ENCODE measurements at places on chromosomes 2 and 18. TPM values are rescaled to one million over a fixed set of nuclear protein-coding genes. Genes with fewer than 3 reads are reported as not detected.

DNA sequence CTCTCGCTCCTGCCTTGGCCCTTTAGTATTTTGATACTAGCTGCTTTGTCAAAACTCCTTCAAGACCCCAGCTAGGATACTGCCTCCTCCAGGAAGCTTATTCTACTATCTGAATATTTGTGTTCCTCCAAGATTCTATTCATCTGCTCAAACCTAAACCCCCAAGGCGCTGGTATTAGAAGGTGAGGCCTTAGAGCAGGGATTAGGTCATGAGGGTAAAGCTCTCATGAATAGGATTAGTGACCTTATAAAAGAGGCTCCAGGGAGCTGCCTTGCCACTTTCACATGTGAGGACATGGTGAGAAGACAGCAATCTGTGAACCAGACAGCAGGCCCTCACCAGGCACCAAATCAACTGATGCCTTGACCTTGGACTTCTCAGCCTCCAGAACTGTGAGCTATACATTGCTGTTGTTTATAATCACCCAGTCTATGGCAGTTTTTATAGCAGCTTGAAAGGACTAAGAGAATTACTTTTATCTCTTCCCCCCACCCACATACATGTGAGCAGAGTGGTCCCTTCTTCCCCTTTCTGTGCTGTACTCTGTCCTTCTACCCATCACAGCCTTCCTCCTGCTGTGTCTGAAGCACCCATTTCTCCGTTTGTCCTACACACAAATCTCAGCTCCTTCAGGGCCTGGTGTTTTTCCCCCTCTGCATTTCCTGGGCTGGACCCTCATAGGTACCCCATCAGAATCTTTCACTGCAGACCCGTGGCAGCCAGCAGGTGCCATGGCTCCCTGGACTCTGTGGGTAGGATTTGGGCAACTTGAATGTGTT, 54.5 kb downstream of the HS1BP3 start:
- H3K27me3 ChIP-seq = no peaks in the 10 kb centered on the region
- no peaks in the 10 kb centered on the region for H3K36me3 ChIP-seq
- peaks cover 16% of the 10 kb centered on the region for H3K4me1 ChIP-seq

- no peak overlapping the region for H3K4me3 ChIP-seq
- no peaks in the 10 kb centered on the region for H3K36me3 ChIP-seq
- H3K4me1 ChIP-seq = no peaks in the 10 kb centered on the region
- no peaks in the 10 kb centered on the region for H3K27me3 ChIP-seq
Measured at GRCh38 chr18:29749704-29750103, 1292.8 kb downstream of the DSC3 start.

- no peak overlapping the region for H3K4me3 ChIP-seq
- H3K27me3 ChIP-seq = no peaks in the 10 kb centered on the region
- H3K36me3 ChIP-seq = no peaks in the 10 kb centered on the region
- H3K4me1 ChIP-seq = peaks cover 24% of the 10 kb centered on the region
Measured at GRCh38 chr2:1011006-1011405, 60.4 kb downstream of the SNTG2 start.

DNA sequence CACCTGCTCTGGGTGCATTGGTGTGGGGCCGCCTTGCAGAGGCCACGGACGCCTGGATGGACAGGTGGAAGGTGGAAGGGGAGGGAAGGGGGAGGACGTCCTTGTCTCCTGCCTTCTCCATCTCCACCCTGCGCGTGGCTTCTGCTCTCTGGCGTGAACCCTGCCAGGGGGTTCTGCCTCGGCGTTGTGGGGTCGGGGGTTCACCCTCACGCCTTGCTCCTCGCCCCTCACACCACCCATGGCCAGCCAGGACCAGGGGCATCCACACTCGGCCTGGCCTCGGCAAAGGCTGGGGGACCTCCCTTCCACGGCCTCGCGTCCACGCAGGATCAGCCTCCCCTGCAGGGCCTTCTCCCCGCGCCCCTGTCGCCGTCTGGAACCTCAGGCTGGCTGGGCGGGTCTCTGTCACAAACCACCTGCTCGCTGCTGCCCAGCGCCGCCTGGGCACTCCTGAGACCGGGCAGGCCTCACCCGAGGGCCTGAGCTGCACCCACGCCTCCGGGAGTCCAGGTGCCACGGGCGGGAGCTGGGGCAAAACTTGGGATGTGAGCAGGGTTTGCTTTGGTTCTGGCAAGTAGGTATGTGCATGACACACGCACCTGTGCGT, 655.9 kb downstream of the GALR1 start:
- no peaks in the 10 kb centered on the region for H3K36me3 ChIP-seq
- no peaks in the 10 kb centered on the region for H3K4me1 ChIP-seq
- DNase-seq = no peak
- no peak overlapping the region for H3K4me3 ChIP-seq

DNA sequence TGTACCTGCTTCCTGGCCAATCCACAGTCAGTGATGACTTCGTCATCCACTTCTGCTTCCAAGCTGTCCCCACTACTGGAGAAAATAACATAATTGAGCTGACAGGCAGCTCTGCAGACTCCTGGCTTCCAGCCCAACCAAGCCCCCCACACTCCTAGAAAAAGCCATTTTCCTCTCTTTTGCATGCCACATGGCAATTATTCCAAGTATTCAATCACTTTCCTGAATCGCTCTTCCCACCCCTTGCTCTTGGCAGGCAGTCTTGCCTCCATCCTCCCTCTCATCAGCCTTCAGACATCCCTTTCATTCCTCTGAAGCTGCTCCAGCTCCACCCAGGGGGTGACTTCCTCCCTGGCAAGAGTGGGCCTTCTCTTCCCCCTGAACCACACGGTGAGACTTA, 14.3 kb upstream of the ST8SIA5 start:
- H3K4me1 ChIP-seq = no peaks in the 10 kb centered on the region
- H3K27ac ChIP-seq = no peak overlapping the region
- no peak overlapping the region for H3K4me3 ChIP-seq
- H3K36me3 ChIP-seq = no peaks in the 10 kb centered on the region

CCDC93 gene
- 17.0 TPM for polyA plus RNA-seq

FSHR gene
- 2.2 TPM for polyA plus RNA-seq

ASPRV1 gene
- 1.6 TPM for polyA plus RNA-seq

PLB1 gene
- polyA plus RNA-seq = 1.1 TPM

POTEC gene
- not detected for polyA plus RNA-seq

Measured in cardiac muscle cell (in vitro differentiated cells and primary cell).